ENCODE measurements at places on chromosomes 3 and 15.

DNA sequence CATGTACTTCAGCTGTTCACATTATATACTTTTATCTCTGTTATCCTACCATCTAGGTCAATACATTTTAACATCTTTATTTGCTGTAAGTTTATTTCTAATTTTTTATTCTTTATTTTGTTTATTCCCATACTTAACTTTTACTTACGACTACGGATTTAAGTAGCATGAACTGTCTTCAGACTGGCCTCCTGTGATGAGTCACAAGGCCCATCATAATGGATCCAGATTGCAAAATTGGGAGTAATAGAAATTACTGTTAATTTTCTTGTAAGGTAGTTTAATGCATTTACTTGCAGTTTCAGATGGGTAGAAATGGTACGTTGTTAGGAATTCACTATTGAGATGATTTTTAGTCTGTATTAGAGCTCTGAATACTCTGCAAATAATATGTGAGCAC lies 45.9 kb downstream of the PPARG start:
- DNase-seq: no peak

GRCh38 chr3:100753846-100754245 lies 44.6 kb downstream of the TFG start:
- no peak for DNase-seq

DNA sequence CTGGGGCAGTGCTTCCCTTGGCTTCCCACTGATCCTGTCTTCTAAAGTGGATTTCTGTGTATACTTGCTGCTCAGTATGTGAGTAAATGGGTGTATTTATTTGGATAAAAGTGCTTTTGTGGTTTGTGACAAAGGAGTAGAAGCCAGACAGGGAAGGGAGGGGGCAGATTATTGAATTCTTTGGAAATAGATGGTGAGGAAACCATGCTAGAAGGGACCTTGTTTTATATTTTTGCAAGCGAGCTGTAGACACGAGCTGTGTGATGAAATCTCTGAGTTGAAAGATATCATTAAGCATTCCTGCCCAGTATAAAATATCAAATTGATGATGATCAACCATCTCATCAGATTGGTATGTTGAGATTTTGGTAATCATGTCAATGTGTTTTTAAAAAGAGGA lies 68.9 kb downstream of the DUT start:
- no peak for DNase-seq

GRCh38 chr3:26449996-26450395 lies 172.6 kb upstream of the LRRC3B start:
- DNase-seq: no peak

GRCh38 chr3:10798600-10799367 lies 17.2 kb upstream of the SLC6A11 start:
- no peak for DNase-seq

- DNase-seq: no peak
These were observed 292.2 kb downstream of the NEK10 start for GRCh38 chr3:27076815-27077630.

DNA sequence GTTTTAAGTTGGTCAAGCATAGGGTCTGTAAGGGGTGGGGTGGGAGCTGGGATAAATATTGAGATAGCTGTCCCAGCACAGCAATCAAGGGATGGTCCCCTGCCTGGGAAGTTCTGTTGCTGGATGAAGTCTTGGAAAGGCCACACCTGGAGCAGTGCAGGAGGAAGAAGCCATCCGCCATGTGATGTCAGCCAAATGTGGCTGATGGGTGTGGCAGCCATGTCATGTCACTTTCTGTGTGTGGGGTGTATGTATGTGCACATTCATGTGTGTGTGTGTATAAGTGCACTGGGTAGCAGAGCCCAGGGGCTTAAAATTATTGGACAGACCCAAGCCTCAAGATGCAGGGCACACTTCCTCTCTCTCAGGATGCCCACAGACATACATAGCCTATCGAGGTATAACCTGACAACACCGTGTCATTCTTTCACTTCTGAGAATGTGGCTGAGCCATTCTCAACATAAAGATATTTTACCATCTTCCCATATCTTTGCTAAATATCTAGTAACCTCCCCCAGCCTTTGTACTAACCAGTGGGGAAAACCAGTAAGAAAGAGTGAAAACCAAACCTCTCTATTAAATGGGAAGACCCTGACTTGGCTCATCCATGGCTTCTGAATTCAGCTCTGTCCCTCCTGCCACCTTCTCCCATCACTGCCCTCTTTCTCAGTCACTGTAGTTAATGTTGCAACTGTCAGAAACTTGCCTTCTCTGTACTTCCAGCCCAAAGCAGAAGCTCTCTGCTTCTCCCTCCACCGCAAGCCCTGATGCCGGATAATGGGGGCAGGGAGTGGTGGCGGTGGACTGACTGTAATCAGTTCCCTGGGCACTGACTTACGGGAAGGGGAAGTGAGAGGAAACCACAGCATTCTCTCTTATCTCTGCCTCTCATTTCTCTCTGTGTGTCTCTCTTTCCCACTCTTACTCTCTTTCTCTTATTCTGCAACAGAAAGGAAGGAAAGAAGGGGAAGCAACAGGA lies 11.2 kb downstream of the TNFSF10 start:
- no peak for DNase-seq

DNA sequence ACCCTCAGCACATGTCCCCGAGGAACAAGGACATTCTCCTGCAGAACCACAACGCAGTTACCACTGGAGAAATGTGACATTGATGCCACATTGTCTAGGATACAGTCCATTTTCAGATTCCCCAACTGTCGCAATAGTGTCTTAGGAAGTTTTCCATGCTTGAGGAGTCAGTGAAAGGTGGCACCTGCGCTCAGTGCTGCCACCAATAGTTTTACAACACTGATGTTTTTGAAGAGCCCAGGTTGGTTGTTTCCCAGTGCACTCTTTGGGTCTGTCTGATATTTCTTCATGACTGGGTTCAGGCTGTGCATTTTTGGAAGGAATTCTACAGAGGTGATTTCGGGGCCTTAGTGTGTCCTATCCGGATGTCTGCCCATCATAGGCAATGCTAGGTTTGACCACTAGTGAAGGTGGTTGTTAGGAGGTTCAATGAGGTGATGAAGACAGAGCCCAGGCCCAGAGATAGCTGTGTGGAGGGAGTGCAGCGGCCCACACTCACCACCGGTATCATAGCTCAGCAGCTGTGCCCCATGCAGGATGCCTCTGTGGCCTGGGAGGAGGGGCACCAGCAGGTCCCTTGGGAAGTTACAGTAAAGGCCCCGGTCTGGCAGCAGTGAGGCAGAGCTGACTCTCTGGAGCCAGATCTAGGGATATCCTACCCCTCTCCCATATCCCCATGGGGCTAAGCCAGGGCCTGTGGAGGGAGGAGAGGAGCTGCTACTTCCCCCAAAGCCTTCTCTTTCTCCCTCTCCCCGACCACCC lies 96.6 kb downstream of the DNAJB8 start:
- no peak for DNase-seq

DNA sequence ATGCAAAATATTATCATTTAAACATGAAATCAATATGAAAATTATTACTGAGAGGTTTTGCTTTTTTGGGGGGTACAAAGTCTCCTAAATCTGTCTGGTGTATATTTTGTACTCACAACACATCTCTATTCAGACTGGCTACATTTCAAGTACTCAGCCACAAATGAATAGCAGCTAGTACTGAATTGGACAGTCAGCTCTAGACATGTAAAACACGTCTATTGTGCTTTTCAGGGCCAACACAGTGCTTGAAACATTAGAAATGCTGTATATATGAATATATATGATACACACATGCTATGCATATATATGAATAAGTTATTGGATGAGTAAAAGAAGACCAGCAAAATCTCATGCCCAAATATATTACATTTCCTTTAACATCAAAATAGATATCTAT lies 103.8 kb upstream of the CFAP20DC start:
- DNase-seq: no peak

GRCh38 chr3:132090921-132091320 lies 56.1 kb upstream of the CPNE4 start:
- no peak for DNase-seq

DNA sequence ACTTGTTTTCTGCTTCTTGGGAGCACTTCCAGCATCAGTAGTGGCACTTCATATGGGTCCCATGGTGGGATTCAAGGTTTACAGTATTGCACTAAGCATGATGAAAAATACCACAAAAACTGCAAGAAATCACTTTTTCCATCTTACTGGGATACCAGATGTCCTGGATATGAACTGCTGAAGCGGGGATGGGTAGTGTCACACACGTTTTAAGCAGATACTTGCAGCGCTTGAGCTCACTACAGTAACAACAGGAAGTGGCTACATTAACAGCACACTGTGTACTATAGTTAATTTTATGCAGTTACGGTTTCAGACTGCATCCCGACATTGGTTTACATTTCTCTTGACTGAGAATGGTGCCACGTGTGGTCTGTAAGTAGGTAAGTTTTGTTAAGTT lies 3.5 kb upstream of the ISG20 start:
- no peak for DNase-seq

DNA sequence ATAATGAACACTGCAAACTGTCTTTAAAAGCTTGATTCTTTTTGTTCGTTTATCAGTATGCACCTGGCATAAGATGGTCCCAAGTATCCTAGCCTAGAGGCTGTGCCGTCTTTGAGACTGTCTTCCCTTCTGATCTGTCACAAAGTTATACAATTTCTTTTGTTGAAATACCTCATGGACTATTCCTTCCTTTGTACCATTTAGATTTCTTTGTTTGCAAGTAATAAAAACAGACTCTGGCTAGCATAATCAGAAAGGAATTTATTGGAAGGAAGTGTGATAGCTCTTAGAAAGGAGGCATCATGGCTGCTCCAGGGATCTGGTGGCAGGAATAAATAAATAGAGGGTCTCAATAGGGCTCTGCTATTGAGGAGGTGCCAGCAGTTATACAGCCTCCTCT lies 280.4 kb downstream of the SLC9A9 start:
- DNase-seq: no peak

GRCh38 chr3:197339841-197340520 lies 41.6 kb upstream of the DLG1 start:
- no peak for DNase-seq

GRCh38 chr3:132180337-132180791 lies 136.8 kb upstream of the ACP3 start:
- no peak for DNase-seq

DNA sequence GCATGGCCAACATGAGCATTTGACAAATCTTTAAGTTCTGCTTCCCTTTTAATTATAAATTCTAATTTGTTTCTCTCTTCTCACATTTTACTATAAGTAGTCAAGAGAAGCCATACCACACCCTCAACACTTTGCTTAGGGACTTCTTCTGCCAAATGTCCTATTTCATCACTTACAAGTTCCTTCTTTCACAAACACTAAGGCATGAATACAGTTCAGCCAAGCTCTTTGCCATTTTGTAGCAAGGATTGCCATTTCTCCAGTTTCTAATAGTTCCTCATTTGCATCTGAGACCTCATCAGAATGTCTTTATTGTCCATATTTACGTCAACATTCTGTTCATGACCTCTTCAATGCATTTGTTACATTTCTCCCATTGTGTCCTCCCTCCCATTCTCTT lies 29.4 kb downstream of the SLC22A14 start:
- DNase-seq: no peak

DNA sequence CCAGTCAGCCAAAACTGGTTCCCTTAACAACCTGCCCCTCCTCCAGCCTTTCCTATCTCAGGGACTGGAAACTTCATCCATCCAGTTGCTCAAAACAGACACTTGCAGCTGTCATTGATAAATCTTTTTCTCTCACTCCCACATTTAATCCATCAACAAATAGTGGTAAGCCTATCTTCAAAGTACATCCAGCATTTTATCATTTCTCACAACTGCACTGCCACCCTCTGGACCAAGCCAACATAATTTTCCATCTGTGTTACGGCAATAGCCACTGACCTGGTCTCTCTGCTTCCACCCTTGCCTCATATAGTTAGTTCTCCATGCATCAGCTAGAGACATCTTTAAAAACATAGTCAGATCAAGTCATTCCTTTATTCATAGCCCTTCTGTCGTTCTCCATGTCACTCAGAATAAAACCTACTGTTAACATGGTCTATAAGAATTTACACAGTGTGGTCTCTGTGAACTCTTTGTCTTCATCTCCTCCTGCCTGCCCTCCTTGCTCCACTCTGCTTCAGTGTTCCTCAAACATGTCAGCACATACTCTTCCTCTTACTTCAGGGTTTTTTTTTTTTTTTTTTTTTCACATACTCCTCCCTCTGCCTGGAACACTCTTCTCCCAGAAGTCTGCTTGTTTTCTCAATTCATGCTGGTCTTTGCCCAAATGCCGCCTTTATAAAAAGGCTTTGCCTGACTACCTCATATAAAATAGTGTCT lies 102.5 kb upstream of the COL6A5 start:
- DNase-seq: no peak

- no peak for DNase-seq
These were observed 24.5 kb upstream of the GOLGA6C start for GRCh38 chr15:75233504-75234190.

- no peak for DNase-seq
These were observed 103.7 kb upstream of the LRIG1 start for GRCh38 chr3:66604481-66604880.

DNA sequence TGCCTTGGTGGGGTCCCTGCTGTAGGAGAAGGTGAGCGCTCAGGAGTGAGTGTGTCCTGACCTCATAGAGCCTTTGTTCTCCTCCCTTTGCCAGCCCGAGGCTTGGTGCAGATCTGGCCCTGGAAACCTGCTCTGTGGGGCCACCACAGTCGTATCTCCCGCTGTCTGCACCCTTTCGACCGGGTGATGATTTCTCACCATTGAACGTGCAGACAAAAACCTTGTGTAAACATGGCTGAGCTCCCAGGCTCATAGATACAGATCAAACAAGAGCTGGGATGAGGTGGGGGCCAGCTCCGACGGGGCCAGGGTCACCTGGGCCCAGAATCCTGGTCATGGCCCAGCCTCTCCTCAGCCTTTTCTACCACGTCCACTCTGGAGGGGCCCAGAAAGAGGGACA lies 34.6 kb upstream of the ESYT3 start:
- no peak for DNase-seq

DNA sequence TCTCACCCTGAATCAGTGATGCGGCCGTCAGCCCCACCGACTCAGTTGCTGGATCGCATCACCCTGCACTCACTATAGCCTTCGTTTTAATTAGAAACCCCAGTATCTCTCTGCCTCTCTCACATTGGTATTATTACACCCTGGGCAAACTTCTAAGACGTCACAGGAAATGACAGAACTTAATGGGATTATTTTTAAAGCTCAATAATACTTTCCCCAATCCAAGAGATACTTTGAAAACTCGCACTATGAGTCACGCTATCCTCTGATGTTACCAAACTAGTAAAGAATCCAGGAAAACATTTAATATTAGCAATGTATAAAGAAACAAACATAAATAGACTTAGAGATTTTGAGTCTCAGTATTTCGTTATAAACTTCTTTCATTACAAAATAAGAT lies 36.6 kb downstream of the RUBCN start:
- DNase-seq: no peak

- DNase-seq: no peak
These were observed 4.1 kb upstream of the CALML4 start for GRCh38 chr15:68209272-68209671.
